ENCODE measurements at places on chromosomes 3 and 15.

- no peak for DNase-seq
Measured at GRCh38 chr3:180631317-180631716, 29.4 kb downstream of the TTC14 start.

DNA sequence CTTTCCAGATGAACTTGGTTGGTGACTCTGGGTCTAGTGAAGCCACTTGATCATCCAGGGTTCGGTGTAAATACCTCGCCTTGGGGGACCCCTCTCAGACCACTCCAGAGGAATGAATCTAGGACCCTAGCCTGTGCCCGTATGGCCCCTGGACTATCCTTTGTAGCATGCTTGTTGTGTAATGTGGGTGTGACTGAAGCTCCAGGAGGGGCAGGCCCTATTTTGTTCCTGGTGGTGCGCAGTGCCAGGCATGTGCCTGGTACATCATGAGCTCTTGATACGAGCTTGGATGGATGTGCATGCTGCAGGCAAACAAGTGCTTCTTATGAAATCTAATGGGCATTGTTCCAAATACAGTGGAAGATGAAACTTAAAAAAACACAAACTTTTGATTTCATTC lies 82.8 kb downstream of the EBLN2 start:
- no peak for DNase-seq

GRCh38 chr3:61820306-61820992 lies 259.1 kb downstream of the PTPRG start:
- DNase-seq = no peak

DNA sequence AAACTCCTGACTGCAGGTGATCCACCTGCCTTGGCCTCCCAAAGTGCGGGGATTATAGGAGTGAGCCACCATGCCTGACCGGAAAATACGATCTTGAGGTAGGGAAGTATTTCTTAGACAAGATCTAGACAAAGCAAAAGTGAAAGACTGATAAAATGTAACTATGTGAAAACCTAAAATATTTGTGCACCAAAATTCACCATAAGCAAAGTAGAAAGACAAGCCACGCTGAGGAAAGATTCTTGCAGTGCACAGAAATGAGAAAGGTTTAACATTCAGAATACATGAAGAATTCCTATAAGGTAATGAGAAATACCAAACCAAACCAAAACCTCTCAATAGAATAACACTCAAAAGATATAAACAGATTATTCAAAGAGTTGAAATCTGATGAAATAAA lies 35.7 kb downstream of the SYNM start:
- no peak for DNase-seq

All from SHP77 (cell line).